ENCODE measurements at places on chromosomes 13 and 19.

GRCh38 chr13:60654415-60654814, 257.4 kb downstream of the TDRD3 start:
- DNase-seq = peak; percentile 28

DNA sequence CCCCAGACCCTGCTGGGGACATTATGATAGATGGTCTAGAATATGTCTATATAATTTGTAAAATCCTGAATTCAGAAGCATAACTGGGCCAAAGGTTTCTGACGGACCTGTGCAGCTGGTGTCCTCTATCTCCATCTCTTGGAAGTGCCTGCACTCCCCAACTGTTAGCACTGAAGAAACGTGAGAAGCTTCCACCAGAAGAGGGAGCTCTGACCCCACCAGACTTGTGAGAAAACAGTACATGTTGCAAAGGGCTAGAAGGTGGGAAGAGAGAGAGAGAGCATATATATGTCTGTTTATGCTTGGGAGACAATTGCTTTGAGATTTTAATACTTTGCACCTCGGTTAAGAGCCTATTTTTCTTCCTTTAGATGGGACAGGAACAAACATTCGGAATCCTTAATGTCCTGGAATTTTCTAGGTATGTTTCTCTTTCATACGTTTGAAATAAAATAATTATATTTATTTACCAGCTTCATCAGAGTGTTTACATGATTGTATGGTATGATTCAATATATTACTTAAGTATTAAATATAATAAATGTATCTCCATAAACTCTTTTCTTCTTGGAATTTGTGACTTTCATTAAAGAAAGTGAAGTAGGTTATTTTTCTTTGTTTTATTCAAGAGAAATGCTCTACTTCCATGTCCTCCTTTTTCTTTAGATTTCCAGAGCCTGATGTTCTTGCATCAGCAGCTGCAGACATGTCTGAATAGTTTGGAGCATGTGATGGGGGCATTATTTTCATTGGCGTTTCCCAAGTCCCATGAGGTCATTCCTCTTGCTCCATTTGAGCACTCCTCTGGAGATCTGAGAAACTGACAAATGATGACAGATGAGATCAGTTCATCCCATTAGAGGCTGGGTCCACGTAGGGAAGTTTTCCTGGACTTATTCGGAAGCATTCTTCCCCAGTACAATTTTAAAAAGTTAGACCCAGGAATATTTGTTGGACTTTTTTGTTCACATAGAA, 202.9 kb downstream of the ATP8A2 start:
- peak; percentile 85 for DNase-seq

DNA sequence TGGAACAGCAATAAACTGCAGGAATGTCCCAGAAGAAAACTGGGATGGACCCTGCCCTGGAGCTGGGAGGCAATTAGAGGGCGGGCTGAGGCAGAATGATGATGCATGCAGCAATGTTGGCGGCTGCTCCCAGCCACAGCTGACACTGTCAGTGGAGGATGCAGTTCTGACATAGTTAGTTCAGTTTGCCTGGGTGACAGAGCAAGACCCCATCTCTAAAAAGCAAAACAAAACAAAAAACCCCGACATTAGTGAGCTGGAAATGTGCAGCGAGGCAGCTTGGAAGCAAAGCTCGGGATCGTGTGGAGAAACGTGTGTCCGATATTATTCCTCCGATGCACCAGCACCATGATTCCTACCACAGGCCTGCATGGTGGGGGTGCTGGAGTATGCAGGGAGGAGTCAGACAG, 110.1 kb upstream of the UQCRFS1 start:
- no peak for DNase-seq

DNA sequence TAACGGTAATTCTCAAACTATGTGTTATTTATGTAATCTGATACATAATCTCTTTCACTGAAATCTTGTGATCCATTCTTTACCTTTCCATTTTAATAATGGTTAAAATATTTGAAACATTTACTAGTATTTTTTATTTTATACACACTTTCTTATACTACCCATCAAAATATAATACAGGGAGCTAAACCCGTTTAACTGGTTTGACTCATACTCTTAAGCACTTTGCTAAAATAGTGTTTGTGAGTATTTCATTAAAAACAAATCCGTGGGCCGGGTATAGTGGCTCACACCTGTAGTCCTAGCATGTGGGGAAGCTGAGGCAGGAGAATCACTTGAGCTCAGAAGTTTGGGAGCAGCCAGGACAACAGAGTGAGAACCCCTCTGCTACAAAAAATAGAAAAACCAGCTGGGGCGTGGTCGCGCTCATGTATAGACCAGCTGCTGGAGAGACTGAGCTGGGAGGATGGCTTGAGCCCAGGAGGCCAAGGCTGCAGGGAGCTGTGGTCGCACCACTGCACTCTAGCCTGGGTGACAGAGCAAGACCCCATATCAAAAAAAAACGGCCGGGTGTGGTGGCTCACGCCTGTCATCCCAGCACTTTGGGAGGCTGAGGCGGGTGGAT, 43.8 kb upstream of the DCUN1D2 start:
- no peak for DNase-seq

DNA sequence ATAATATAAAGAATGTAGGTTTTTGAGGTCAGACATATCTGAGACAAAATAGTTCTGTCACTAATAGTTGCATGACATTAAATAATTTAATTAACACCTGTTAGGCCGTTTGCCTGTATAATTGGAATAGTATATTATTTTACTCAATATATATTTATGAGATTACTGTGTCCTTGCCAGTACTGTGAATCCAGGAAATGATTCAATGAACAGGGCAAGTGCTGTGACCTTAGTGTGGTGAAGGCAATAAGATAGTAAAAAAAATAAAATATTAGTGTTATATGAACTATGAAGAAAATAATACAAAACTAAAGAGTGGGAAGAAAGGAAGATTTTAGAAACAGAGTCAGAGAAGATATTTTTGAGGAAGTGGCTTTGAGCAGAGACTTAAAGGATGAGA, 403.7 kb downstream of the PCDH9 start:
- no peak for DNase-seq

- no peak for DNase-seq
Measured at GRCh38 chr19:7607874-7608560, 12.4 kb downstream of the CAMSAP3 start.

DNA sequence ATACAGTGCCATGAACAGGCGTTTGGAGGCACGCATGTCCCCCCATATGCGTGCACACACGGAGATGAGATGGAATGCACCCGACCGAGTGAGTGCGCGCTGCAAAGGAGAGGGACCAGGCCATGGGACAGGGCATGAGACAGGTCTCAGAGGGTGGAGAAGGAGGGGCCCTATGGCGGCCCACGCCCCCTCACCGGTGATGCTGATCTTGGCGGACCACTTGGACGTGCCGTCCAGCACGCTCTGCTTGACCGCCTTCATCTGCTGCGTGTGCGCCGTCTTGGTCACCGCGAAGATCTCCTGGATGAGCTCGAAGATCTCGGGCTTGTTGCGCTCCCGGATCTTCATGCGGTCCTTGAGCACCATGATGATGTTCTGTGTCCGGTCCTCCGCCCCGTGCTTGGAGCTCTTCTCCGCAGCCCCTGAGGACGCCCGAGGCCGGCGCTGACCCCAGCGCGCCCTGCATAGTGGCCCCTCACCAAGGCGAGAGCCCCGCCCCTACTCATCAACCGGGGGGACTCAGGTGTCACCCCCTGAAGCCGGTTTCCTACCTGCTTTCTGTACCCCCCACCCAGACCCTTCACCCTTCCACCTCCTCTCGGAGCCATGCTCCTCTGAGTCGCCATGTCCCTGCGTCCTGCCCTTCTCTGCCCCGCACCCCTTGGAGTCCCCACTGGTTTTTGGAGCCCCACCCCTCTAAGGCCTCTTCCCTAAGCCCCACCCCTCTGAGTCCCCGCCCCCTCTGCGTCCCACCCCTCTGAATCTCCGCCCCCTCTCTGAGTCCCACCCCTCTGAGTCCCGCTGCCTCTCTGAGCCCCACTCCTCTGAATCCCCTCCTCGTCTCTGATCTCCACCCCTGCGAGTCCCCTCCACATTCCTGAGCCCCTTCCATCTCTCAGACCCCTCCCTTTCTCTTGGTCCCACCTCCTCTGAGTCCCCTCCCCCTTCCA, 40.8 kb downstream of the UNC13A start:
- no peak for DNase-seq

- DNase-seq = peak; percentile 86
Measured at GRCh38 chr13:101917833-101918661, 465.6 kb downstream of the ITGBL1 start.

GRCh38 chr13:53326716-53327115, 298.1 kb downstream of the OLFM4 start:
- no peak for DNase-seq

DNA sequence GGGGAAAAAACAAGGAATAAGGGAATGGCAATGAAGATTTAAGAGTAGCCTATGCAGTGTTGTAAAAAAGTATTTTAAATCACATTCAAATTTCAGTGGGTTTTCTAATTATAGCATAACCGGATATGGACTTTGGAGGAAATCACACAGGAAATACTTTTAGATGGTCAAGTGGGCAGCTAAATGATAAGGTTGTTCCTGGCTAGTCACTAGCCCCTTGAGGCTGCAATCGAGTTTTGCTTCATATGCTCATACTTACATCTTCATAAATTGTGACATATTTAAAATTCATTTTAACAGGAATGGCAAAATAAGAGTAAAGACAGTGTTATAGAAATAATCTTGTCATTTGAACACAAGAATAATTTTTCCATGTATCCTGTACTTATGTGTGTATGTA, 88.9 kb downstream of the WDFY2 start:
- no peak for DNase-seq

- no peak for DNase-seq
Measured at GRCh38 chr13:21606251-21606650, 2.3 kb upstream of the MICU2 start.

DNA sequence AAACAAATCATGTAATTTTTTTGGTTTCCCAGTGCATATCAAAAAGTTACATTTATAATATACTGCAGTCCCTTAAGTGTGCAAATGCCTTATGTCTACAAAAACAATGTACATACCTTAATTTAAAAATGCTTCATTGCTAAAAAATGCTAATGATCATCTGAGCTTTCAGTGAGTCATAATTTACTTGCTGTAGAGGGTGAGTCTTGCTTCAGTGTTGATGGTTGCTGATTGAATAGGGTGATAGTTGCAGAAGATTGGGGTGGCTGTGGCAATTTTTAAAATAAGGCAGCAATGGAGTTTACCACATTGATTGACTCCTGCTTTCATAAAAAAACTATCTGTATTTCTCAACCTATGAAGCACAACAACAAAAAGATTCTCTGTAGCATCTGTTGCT, 613.9 kb downstream of the TBC1D4 start:
- no peak for DNase-seq

GRCh38 chr13:81207636-81208035, 866.7 kb upstream of the SPRY2 start:
- no peak for DNase-seq

DNA sequence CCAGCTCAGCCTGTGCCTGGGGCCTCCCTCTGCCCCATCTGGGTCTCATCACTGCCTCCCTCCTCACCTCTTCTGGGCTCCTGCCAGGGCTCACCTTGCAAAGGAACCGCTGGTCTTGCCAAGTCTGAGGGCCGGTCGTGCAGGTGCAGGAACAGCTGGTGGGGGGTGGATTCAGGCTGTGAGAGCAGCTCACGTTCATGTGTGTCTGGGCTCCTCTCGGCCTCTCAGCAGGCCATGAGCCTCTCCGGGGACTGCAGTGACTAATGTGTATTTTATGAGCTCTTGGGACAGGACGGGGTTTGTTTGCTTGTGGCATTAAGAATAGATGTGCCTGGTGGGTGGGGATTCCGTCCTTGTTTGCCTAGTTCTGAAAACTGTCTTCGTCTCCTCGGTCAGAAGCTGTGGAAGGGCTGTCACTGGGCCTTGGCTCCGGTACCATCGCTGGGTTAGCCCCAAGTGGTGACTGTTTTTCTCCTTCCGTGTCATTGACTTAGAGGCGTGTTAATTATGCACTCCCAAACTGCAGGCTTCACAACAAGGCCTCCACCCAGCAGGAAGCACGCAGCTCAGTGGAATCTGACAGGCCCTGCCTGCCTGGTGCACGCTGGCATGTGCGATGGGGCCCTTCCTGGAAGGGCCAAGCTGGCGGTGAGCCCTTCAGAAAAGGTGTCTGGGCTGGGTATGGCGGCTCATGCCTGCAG, 77.6 kb downstream of the KDM4B start:
- DNase-seq = peak; percentile 95

- DNase-seq = no peak
Measured at GRCh38 chr13:98301721-98302120, 124.7 kb upstream of the RNF113B start.

DNA sequence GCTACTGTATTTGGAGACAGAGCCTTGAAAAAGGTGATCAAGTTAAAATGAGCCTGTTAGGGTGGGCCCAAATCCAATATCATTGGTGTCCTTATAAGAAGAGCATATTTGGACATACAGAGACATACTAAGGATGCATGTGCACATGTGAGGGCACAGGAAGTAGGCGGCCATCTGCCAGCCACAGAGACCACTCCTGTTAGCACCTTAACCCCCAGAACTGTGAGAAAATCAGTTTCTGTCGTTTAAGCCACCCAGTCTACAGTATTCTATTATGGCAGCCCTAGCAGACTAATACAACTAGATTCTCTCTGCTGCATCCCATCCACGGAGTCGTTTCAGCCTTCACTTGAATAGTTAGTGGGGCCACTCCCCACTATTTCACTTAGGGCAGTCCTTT, 39.4 kb upstream of the DGKH start:
- no peak for DNase-seq

GRCh38 chr19:45470762-45471081, 2.9 kb downstream of the FOSB start:
- DNase-seq = no peak

DNA sequence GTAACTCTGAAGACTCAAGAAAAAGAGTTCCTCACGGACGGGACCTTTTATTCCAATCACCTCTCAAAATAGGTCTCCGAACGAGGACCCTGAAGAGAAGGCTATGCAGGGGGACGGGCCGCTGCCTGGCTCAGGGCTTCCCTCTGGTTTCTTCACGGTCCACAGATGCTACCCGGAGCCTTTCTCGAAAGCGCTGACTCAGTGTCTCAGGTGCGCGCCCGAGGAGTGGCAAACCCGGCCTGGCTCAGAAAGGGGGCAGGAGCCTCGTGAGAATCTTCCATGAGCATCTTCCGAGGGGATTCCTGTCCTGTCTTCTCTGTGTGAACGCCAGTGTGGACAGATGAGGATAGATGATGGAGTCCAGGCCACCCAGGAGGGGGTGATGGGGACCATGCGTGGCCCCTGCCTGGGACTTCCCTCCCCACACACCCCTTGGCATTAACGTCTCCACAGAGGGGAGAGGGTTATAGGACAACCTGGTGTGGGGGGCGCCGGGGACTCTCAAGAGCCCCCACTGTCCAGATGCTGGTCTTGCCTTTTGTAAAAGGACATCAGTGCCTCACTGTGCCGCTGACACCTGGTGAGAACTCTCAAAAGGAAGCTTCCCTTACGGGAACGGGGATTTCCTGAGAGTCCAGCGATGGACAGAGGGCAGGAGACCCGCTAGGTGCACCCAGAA, 16.5 kb downstream of the LSM4 start:
- no peak for DNase-seq

DNA sequence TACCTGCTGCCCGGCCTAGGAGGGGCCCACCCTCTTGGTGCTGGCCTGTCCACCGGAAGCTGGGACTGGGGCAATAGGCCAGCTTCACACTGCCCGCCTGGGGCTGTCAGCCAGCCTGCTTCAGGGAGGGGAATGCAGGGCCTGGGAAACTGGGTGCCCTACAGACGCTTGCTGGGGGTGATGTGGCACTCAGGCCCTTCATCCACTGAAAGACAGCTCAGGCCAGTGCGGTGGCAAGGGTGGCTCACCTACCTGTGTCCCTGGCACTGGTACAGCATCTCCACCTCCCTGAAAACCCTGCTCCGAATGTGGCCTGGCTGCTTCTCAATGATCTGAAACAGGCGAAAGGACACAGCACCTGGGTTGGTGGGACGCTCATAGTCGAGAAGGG, 7.8 kb downstream of the MKNK2 start:
- DNase-seq = no peak
